ENCODE measurements at places on chromosomes 11 and 22.
A peak's percentile ranks its signal among the peaks of the same experiment; 100 is the strongest.

DNA sequence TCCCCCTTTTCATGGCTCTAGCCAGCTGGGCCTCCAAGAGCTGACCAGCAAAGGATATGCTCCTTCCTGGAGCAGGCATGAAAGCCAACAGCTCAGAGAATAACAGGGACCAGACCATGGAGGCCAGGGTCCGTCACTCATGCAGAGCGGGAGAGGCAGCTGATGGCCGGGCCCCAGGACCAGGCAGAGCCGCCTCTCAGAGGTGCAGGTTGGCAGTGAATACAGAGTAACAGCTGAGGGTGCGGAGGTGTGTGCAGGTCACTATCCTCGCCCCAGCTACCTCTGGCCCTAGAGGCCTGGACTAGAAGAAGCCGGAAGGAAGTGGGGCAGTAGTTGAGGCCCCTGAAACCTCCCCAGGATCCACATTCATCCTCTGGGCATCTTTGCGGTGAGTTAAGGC is 1377.3 kb downstream of the TBC1D22A start:
- DNase-seq, result no peak

DNA sequence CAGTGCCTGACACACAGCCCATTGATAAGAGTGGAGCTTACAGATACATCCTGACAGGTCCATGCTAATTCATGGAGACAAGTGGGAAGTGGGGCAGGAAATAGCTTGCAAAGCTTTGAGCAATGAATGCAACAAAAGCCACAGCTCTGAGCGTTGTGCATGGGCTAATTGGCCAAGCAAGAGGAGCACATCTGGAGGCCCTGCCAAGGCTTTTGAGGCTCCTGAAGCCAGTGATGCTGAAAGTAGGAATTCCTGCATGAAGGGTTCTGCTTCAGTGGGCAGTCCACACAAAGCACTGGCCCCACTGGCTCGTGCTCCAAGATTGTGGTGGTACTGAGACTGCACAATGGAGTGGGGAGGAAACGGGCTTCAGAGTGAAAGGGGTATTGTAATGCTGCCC is 103.8 kb upstream of the CSNK2A3 start:
- no peak for DNase-seq

DNA sequence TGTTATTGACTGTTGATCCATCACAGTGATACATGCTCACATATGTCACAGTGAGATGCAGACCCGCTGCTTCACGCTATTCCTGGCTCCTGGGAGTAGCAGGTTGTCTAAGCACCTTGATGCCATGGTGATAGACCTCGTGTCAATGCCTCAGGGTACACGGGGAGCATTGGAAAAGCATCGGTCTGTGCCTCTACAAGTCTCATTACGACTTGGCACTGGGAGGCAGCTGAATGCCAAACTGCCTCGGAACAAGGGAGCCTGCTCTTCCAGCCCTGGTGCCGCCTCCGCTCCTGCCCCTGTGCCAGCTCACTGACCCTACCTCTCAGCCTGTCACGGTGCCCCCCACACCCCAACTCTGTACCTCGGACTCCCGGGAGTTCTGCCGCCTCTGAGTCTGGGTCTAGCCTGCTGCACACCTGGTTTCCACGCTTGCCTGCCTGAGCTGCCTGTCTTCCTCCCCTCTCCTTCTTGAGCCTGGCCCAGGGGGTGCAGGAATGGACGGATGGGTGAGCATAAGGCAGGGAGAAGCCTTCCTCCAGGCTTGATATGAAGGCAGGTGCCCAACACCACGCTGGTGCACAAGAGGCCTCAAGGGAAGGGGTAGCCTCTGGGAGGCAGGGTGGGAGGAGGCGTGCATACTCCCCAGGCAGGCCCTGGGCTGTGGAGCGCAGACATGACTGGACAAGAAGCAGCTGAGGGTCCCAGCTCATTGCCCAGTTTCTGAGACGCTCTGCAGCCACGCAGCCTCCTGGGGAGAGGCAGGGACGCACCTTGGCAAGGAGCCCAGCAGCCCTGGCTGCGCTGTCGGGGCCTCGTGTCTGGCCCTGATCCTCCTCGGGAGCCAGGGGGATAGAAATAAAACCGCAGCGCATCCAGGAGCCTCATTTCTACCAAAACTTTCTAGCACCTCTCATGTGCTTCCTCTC is 1.8 kb upstream of the NFAM1 start:
- DNase-seq, result no peak

GRCh38 chr22:22168190-22168940 is 76.2 kb upstream of the VPREB1 start:
- DNase-seq, result peak; percentile 60

- no peak for DNase-seq
Observed at GRCh38 chr11:37947821-37948220, 1349.8 kb upstream of the RAG2 start.

DNA sequence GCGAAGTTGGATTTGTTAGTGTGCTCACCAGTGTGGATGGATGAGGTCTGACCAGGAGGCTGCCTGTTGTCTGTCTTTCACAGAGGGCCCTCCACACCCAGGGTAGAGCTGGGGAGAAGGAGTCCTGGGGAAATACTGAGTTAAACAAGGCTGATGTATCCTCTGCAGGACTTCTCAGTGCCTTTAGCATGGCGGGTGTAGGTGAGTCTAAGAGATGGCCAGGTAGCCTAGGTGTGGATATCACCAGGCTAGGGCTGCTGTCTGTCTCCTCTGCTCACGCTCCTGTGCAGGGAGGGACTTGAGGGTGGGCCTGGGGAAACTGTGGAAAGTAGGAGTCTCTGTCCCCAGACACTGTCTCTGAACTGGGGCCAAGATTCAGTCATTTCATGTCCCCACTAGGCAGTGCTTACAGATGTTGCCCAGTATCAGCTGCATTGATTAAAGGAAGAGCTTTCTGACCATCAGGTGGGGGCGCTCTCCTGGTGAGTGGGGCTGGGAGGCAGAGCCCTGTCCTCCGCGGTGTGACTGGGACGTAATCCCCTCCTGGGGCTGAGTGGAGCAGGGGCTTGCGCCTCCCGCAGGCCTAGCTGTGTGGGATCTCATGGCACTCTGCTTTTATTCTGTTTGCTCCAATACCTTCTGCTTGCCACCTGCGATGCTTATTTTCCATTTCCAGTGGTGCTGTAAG is 35.5 kb upstream of the CCDC188 start:
- no peak for DNase-seq

DNA sequence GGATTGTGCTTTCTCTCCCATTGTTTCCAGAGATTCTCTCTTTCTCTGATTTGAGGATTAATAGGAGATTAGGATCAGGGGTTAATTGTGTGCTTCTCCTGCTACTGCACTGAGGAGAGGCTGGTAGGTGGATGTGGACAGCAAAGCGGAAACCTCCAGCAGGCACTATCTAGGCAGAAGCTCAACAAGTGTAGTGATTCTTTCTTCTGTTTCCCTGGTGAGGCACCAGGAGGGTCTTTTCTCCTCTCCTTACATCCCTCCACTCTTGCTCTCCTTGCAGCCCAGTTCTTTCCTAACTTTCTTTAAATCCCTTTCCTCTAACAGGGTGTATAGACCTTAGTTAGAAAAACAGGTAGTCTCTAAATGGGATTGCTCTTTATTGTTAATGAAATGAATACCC is 1.9 kb upstream of the ZBTB16 start:
- DNase-seq, result no peak

GRCh38 chr11:63554877-63555223 is 8.3 kb downstream of the PLAAT2 start:
- DNase-seq, result no peak

DNA sequence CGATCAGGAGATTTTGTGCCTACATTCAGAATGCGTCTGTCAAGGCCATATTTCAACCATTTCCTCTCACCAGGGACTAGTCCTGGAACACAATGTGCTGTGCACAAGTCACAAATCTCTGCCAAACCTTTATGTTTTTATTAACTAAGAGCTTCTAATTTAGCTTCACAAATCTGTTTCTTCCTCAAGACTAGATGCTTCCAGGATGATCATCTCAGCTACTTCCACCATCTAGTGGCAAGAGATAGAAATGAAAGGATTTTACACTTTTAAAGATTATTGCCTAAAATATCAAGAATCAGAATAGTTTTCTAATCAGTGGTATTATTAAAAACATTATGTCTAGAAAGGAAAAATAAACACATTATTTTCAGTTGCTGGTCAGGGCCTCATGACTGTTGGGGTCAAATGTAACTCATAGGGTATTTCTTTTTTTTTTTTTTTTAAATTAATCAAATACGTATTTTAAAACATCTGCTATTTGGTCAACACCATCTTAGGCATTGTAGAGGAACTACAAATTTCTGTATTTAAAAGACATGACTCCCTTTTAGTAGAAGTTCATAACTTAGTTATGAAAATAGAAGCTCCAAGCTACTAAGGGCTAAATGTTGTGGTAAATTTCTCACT is 1102.6 kb downstream of the DLG2 start:
- DNase-seq, result peak; percentile 29

GRCh38 chr11:81033779-81034540 is 1593.1 kb upstream of the TENM4 start:
- no peak for DNase-seq

GRCh38 chr11:46850829-46851380 is 4.8 kb upstream of the CKAP5 start:
- DNase-seq, result no peak

- no peak for DNase-seq
Observed at GRCh38 chr11:75275581-75275980, 35.0 kb downstream of the TPBGL start.

DNA sequence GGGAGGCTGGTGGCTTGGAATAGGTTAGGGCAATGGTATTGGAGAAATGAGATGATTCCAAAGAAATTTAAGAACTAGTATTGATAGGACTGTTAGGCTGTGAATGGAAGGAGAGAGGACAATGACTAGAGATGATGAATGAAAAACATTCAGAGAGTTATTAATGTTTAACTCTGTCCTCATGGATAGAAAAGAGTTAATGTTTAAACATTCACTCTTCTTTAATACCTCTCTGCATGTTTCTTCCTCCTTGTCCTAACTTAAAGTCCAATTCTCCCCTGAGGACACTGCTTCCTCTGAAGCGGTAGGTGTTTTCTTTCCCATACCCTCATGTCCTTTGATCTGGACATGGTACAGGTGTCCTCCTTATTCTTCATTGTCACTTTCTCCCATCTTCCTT is 13.4 kb downstream of the CHEK1 start:
- DNase-seq, result no peak

- peak; percentile 70 for DNase-seq
Observed at GRCh38 chr11:59560290-59560701, 49.0 kb downstream of the OR4D9 start.

- DNase-seq, result no peak
Observed at GRCh38 chr22:19644314-19645223, 69.7 kb upstream of the SEPTIN5 start.

DNA sequence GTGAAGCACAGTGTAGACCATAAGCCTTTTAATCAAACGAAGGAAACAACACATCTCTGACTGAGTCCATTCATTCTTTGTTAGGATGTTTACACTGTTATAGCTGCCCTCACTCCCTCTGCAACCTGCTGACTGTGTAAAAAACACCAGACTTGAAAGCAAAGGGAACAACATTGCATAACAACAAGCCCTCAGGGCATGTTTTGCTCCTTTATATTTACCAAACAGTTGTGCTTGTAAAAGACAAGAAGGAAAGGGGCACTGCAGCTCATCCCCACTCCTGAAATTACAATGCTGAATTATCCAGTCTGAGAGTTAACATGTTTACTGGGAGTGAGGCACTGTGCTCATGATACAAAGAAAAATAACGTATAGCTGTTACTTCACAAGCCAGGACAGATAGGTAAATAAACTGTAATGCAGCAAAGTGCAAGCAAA is 46.4 kb downstream of the RAB30 start:
- no peak for DNase-seq

GRCh38 chr11:7520981-7521487 is 7.2 kb downstream of the PPFIBP2 start:
- peak; percentile 57 for DNase-seq

DNA sequence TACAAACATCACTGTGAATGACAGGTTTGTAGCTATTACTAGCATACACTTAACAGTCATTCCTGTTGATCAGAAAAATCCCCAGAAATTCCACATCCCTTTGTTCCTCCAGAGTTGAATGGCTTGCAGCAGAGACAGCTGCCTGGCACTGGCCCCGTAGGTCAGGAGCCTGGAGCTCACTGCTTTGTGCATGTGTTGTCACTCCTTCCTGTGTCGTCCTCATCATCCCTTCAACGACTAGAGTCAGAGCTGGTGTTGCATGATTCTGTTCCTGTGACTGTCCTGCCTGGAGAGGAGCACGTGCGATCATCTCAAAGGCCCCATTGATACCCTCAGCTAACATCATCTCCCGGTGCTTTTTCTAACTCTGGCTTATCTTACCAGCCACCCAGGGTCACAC is 58.3 kb downstream of the LDLRAD3 start:
- no peak for DNase-seq

- no peak for DNase-seq
Observed at GRCh38 chr11:17154409-17155159, 53.2 kb downstream of the PIK3C2A start.

DNA sequence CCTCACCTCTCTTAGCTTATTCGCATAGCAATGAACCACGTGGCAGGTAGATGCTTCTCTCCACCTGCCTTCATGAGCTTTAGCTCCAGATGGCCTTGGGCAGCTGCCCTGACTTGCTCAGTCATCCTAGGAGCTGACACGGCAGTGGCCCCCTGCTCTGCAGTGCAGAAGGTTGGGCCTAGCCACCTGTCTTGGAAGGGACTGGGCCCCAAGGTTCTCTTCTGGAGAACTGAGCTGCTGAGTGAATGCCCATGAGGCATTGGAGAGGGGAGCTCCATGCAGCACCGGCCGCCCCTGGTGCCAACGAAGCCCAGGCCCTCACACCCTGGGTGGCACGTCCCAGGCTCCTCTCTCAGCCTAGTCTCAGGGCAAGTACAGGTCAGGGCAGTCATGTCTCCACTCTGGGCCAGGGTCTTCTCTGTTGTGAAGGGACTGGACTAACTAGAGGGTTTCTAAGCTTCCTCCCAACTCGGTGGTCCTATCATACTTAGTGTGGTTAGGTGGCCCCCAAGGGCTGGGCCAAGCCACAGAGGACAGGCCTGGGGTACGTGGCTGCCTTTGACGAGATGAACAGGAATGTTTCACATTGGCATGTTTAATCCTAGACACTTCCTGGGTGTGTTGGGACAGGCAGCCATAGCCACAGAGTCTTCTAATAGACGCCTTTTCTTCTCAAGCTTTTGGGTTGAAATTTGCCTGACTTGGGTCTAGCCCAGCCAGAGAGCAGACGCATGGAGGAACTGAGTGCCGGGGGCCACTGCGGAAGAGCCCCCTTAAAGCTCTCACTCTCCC is 47.9 kb downstream of the ALX4 start:
- no peak for DNase-seq

DNA sequence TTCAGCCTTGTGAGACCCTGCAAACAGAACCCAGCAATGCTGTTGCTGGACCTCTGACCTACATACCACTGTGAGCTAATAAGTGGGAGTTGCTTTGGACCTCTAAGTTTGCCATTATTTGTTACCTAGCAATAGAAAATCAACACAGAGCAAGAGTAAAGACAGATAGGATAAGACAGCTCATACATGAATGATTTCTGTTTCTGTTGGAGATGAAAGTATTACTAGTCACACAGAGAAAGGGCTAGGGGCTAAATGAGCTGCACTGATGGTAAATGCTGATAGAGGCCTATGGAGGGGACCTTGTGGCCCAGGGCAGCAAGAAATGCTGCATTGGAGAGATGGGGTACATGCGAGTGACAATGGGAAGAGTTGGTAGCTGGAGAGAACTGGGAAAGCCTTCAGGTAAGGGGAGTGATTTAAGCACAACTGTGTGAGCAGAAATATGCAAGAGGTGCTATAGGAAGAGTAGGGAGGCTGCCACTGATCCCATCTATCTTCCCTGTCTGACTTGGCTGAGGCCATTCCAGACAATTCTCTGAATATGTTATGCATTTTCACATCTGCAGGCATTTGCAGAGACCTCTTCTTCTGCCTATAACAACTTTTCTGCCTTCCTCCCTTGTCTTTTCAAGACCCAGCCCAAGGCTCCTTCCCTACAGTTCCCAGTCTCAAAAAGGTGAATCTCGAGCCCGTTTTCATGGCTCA is 46.1 kb upstream of the SYN3 start:
- no peak for DNase-seq

- no peak for DNase-seq
Observed at GRCh38 chr11:44011797-44012196, 36.0 kb upstream of the ACCSL start.

Data from GM13976 (cell line).